Heart right ventricle (tissue), 16 donors: ENCODE measurements at places on chromosomes 5 and 9. TPM values are rescaled to one million over a fixed set of nuclear protein-coding genes. Genes with fewer than 3 reads are reported as not detected.

DNA sequence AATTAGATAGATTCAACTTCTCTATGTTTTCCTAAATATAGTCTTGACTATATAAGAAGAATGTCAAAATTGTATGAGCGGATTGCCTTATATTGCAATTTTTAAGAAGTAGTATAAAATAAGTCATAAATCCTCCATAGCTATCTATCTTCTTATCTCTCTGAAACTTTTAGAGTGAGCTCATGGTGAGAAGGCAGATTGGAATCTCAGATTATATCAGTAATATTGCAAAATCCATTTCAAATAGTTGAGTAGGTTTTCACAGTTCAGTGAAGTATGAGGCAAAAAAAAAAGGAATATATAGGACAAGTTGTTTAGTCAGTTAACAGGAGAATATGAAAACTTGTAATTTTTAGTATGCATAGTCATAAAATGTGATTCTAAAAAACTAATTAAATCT, 156.4 kb downstream of the FAM174A start:
- no peak for DNase-seq

Gene TAF1L
- not detected for total RNA-seq

Gene PAPPA
- total RNA-seq = 1.4 TPM

Gene CCDC171
- total RNA-seq = 1.2 TPM

GRCh38 chr9:91245431-91246313, 116.0 kb downstream of the AUH start:
- no peak for DNase-seq

DNA sequence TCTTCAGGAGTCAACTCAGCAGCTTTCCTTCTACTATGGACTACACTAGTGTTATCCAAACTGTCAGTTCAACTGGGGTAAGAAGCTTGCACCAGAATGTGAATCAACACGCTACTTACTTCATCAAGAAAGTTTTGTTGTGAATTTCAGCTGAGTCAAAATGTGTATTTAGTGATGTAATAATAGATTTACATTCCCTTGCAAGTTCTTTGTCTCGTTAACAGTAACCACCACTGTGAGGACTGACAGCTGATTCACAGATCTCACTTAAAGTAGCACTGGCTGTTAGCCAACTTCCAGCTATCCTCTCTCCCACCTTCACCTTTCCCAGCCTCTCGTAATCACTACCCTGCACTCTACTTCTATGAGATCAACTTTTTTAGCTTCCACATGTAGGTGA, 445.3 kb downstream of the NTRK2 start:
- no peak for DNase-seq

DNA sequence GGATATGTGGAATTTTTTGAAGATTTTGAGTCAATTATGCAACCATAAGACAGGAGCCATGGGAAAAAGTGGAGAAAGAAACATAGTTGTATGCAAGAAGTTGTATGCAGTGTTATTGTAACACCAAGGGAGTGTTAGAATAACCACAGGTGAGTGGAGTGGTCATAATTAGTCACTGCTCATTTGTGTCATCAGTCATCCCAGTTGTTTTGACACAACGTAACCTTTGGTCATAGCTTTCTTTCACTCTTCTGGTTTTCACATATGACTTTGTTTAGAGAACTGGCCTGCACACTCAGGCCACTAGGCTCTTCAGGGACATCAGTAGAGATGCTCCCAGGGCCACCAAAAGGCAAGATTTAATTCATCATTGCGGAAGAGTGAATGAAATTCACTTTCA, 158.7 kb upstream of the HMHB1 start:
- no peak for DNase-seq

DNA sequence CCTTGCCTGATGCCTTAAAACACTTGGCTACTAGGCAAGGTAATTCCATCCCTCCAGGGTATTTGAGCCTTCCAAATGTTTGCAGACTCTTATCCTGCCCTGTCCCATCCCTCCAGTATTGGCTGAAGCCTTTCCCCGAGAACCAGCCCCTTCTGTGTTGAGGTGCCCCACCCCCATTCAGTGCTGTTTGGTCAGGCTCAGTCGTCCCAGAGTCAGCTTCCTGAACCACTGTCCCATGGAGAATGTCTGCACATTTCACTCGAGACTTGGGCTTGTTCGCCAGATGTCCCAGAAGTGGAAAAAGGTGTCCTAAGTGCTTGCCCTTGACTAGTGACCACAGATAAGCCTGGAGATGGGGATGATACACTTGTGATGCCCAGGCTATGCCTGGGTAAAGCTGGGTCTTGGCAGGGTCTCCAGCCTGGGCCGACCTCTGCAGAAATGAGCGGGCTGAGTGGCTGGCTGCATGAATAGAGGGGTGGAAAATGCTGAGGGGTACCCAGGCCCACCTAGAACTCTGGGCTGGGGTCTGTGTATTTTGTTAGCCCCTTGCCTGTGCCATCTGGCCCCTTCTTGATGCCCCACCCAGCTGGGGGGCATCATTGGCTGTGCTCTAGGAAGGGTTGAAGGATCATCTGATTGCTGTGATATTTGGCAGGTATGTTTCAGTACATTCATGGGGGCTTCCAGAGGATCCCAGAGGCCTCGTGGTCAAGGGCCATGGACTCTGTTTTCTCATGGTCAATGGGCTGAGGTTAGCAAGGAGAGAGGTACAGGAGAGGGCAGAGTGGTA, 178.4 kb downstream of the MACROH2A1 start:
- no peak for DNase-seq
